Left renal cortex interstitium (tissue), 4 donors: ENCODE measurements at places on chromosomes 3 and 15. TPM values are rescaled to one million over a fixed set of nuclear protein-coding genes. Genes with fewer than 3 reads are reported as not detected.

GRCh38 chr3:188449421-188449820 is 295.5 kb downstream of the LPP start:
- DNase-seq = no peak

GRCh38 chr3:171251835-171252234 is 208.4 kb downstream of the TNIK start:
- DNase-seq = no peak

DNA sequence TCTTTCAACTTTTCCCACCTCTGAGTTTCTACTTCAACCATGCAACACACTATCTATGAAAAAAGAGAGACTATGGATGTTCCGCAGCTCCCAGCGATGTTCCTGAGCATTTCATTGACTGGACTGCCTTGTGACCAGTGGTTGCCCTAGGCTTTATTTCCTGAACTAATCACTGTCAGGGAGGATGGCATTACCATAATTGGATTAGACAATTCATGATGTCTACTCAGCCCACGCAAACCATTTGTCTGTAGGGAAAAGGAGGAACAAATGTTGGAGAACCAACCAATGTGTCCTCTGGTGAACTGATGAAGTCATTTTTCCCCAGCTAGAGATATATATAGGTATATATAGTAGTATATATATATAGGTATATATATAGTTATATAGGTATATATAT is 229.3 kb upstream of the MCTP2 start:
- no peak for DNase-seq

- DNase-seq = no peak
These were observed 2.6 kb downstream of the PPP1R2 start for GRCh38 chr3:195540511-195540910.

- DNase-seq = no peak
These were observed 1.7 kb upstream of the PLA2G4F start for GRCh38 chr15:42157981-42158765.

DNA sequence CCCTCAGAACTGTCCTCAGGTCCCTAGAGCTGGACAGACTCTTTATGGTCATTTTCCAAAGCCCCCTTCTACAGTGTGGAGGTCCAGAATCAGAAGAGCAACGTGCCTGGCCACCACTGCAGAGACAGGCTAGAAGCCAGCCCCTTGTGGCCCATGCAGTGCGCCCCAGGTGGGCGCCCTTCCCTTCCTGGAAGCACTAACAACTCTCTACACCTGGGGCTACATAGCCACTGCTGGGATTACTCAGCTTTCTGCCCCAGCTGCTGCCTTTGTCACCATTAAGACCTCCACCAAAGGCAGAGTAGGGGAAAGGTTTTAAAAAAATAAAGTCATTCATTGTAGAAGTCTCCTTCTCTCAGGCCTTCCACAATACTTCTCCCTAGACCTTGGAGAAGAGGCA is 2.3 kb downstream of the RASGRP1 start:
- DNase-seq = no peak

GRCh38 chr15:54017959-54018358 is 39.7 kb downstream of the UNC13C start:
- DNase-seq = no peak

DNA sequence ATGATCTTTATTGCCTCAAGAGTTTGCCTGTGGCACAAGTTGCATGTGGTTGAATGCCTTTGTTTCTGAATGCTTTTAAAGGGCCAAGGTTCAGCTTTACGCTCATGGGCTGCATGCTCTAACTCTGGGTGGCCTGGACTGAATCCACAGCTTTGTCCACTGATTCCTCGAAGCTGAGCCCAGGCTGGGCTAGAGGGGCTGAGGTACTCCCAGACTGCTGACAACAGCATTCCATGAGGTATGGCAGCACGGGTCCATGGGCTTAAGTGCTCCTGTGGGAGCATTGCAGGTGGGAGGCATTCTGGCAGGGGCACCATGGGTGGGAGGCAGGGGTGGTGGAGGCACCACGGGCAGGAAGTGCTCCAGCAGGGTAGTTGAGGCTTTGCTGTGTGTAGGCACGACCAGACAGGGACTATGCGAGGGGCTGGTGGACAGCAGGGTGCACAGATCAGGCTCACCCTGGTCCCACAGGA is 61.6 kb downstream of the GLCE start:
- no peak for DNase-seq

KY gene
- 1.0 TPM for polyA plus RNA-seq

FETUB gene
- polyA plus RNA-seq = 0.48 TPM

TMCO5A gene
- not detected for polyA plus RNA-seq

CDC25A gene
- 10.9 TPM for polyA plus RNA-seq

RLBP1 gene
- polyA plus RNA-seq = not detected

ADIPOQ gene
- 0.03 TPM for polyA plus RNA-seq

PLSCR5 gene
- not detected for polyA plus RNA-seq

CDHR4 gene
- polyA plus RNA-seq = 0.16 TPM

HPS3 gene
- polyA plus RNA-seq = 23.6 TPM
